ENCODE measurements at places on chromosomes 2 and 18.

DNA sequence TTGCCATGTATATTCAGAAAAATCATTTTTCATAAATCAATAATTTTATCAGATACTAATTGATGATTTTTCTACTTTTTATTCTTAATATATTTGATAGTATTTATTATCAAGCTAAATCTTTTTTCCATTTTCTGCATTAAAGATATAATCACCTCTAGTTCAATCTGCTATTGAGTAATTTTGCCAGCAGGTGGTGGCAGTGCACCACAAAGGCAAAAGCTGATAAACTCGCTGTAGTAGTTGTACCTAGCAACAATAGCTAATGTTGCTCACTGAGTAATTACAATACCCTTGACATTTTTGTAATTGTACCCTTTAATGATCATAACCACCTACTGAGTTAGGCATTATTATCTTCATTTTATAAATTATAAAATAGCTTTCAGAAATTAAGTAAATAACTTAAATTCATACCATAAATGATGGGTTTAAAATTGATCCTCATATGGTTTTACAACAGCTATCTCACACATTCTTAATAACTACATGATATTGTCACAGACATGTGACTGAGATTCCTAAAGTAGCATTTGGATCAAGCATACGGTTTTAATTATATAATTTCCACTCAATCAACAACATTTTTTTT, 52.0 kb upstream of the CALCRL start:
- DNase-seq: no peak

DNA sequence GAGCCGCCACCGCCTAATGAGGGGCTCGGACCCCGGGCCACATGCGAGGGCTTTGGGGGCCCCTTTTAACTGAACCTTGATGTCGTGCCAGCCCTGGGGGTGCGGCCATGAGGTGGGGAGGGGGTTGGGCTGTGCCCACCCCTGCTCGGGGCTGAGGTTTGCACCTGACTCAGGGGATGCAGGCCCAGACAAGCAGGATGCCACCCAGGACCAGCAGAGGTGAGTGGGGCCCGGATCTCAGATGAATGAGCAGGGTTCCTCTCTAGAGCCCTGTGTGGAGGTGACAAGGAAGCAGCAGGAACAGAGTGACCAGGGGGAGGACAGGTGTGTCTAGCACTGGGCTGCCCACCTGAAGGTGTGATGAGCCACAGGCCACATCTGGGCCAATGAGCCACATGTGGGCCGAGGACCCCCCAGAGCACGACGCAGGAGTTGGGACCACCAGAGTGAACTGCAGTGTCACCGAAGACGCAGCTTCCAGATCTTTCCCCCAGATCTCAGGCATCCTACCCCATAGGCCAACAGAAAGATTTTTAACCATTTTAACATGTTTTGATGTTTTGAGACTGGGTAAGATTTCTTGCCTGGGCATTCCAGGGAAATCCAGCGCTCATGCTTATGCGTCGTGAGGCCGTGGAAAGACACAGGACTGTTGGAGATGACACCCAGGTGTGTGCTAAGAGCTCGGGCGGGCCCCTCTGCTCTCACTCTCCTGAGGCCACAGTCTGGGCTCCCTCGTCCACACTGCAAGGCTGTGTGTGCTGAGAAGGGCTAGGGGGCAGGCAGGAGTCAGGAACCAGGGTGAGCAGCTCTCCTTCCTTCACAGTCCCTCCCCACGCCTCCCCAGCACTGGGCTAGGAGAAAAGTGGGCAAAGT, 73.6 kb downstream of the DDX1 start:
- no peak for DNase-seq

DNA sequence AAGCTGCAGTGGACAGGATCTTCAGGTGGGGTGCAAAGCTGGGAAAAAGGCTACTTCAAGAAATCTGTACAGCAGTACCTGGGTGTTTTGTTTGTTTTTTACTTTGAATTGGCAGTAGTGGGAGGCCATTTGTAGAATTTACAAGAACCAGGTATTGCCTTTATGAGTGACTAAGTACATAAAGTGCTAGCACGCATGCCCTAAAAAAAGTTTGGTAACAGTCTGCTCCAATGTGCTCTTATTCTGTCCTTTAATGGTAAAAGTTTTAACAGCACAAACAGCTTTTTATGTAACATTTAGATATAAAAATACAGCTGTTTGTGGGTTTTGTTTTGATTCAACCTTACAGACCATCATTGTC, 17.2 kb downstream of the REV1 start:
- DNase-seq: no peak

DNA sequence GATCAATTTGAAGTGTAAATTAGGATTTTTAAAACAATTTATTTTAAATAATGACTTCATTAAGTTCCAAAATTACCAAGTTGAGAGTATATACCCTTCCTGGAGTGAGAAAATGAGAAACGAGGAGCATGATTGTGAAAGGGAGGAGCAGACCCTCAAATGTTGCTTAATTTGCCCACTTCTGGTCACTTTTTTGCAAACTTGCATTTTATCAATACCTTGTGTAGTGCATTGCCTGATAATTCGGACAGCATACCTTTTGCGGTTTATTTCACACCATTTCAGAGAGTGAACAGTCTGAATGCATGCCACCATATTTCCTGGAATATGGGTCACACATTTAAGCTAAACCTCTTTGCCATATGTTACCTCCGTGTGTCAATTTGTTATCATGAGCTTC, 669.7 kb downstream of the RNF144A start:
- no peak for DNase-seq

DNA sequence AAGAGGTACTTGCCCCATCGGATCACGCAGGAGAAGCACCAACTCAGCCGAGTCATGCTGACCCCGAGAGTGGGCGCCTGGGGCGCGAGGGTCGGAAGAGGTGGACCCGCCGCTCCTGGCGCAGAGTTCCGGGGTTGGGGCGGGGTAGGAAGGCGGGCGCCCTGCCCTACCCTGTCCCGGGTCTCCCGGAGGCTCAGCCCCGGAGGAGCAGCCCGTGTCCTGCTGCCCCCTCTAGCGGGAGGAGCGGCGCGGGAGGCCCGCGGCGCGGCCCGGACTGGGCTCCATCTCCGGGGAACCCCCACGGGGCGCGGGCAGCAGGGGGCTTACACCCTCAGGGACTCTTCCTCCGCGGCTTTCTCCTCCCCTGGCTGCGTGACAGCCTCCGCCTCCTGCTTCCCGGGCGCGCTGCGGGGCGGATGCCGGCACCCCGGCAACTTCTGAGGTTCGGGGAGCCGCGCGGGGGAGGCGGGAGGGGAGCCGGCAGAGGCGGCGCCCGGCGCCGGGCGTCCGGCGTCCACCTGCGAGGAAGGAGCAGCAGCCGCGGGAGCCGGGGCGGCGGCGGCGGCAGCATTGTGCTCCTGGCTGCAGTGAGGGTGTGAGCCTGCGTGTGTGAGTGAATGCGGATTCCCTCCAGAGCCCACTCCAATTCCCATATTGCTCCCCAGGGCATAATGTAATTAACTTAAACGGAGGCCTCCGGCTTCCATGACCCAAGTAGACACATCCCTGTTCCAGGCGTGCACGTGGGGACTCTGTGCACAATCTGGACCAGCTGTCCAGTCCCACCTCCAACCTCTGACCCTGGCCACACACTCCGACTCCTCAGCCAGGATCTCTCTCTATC, 7.6 kb upstream of the TNS1 start:
- peak; percentile 16 for DNase-seq

DNA sequence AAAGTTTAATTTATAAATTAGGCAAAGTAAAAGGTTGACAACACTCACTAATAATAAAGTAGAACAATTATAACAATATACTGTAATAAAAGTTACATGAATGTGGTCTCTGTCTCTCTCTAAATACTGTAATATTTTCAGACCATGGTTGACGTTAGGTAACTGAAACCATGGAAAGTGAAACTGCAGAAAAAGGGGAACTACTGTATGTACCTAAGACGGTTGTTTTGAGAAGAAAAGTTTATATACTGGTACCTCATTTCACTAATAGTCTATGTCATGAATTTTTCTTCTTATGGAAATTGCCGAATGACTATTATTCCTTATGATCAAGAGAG, 166.7 kb upstream of the ZNF521 start:
- no peak for DNase-seq

DNA sequence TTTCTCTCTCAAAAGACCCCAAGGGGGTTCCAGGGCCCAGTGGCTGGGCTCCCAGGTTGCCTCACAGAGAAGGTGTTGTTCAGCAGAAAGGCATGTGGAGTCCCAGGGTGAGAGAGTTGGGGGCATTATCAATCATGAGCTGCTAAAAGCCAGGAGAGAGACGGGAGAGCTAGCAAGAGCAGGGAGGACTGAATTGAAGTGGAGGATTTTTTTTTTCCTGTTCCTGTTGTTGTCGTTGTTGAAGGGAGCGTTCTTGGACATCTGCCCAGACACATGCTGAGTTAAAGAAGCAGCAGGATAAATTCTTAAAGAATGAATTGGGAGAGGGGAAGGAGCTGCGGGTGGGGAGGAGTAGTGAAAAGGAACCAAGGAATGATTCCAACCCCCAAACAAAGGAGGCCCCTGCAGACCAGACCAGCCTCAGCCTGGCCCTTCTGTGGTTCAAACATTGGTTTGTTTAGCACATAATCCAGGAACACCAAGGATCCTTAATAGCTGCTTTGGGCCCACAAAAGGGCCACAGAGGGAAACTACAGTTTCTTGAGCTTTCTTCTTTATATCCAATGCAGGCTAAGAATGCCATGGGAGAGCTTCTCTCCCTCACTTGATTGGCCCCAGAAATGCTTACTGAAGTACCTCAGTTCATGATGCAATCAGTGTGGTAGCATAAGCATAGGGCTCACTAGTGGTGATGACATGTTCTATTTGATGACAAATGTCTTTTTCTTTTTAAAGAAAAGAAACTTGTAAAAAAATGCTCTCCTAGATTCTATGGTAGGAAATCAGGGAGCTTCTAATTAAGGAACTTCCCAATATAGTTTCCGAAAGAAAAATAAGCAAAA, 146.0 kb downstream of the SETBP1 start:
- peak; percentile 23 for DNase-seq

GRCh38 chr2:124025171-124025580, at the start of gene CNTNAP5:
CNTNAP5 (plus strand) TSS chr2:124025287; CDS start chr2:124025651, 364 bp downstream.
- peak; percentile 50 for DNase-seq

GRCh38 chr2:101842471-101842870, 145.0 kb downstream of the MAP4K4 start:
- no peak for DNase-seq

DNA sequence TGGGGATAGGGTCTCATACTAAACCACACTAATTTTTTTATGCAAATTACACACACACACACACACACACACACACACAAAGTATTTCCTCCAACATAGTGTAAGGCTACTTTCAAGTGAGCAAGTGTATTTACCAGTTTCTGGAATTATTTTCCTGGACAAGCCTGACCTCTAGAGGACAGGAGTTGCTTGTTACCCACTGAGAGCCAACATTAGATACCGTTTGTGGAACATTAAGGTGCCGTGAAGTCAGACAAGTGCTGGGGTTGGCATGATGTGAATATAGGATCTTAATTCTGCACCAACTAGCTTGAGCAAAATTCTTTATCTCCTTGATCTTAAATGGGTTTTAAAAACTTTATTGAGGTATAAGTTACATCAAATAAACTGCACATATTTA, 39.3 kb upstream of the SERPINB2 start:
- DNase-seq: peak; percentile 19

DNA sequence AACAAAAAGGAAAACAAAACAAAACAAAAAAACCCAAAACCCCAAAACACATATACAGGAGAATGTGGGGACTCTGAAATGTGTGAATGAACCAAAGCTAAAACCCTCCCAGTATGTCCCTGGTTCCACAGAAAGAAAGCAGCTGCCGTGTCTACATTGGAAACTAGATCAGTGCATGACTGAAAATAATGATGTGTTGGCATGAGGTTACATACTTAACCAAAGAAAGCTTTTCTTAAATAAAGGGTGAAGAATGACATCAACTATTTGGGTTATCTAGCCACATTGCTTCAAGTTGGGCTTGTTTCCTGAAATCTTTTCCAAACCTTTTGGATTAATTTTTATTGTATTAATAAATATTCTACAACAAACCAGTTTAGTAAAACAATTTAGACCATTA, 91.9 kb upstream of the FN1 start:
- DNase-seq: no peak

- no peak for DNase-seq
These were observed 12.3 kb upstream of the ROCK2 start for GRCh38 chr2:11356764-11357163.

DNA sequence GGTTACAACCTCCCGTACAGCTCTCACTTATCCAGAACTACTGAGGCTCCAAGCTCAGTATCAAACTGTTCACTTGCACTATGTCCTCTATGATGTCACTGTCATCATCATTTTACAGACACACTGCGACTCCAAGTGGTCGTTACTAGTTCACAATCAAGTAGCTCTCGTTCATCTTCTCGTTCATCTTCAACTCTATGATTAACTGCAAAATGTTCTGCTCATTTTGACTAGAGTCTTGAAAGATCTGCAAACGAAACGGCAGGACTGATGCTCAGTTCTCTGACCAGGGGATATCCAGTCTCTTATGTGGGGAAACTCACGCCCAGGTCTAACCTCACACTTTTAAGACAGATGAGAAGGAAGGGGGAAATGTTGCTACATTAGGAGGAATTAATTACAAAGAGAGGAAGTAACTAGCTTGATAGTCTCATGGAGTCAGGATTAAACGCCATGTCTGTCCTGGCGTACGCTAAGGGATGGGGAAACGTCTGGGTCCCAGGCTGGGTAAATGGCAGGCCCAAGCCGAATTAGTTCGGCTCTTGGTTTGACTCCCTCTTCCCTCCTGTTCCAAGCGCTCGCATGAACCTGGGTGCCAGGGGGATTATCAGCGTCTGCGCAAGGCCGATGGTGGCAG, 794 bp upstream of the CHCHD5 start:
- no peak for DNase-seq

DNA sequence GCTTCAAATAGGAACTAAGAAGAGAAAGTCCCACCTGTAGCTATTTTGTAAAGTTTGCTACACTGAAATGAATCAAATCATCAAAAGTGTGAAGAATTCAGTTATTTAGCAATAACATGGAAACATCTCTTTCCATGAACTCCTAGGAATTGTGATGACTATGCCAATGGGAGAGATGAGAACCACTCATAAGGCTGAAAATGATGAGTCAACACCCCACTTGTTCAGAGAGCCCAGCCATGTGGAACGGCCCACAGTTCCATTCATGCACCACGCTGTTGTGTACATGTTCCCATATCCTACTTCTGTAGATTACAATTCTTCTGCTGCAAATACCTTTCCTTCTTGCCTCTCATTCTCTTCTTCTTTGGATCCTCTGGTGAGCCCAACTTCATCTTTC, 645.5 kb upstream of the ID2 start:
- DNase-seq: no peak

- DNase-seq: no peak
These were observed 6.3 kb downstream of the YES1 start for GRCh38 chr18:805755-806110.

GRCh38 chr2:175855794-175856453, 146.1 kb downstream of the LNPK start:
- peak; percentile 71 for DNase-seq

DNA sequence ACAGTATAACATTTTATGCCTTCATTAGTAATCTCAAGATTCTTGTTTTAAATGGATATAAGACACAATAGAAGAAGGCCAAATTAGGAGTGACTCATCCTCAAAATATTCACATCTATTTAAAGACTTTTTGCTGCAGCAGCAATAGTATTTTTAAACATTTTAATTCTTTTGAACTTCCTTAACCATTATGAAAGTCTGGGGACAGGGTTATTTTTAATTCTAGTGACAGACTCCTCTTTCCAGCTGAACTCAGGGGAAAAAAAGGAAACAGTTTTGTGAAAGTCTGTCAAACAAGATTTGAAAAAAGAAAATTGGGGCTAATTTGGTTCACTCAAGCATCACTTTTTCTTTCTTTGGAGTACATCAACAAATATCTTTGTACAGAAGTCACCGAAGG, 541.8 kb downstream of the NUP35 start:
- no peak for DNase-seq

- DNase-seq: no peak
These were observed 1114.5 kb downstream of the DSC3 start for GRCh38 chr18:29928081-29928480.

All from anterior cingulate cortex (tissue), 58 donors.